ENCODE measurements at places on chromosomes 1 and 21.

DNA sequence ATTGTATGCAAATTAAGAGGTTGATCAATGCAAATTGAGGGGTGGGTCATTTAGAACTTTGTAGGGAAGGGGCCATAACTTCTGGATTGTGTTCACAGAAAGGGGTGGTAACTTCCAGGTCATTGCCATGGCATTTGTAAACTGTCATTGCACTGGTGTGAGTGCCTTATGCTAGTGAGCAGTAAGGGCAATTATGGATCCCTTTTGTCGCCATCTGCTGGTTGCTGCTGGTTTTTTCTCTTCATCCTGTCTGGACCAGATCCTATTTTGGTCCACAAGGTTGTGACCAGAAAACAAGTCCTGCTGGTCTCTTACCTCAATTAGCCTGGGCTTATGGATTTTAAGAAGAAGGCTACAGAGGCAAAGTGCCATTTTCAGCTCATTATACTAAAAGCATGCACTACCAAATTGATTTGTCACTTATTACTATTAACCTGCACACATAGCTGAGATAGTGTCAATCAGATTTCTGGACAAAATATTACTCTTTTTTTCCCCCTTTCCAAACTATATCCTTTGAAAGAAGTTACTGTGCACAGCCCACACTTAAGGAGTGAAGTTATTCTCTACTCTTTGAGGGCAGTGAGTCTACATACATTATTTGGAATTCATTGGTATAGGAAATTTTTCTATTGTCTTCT is 196.2 kb downstream of the ZC3H11B start:
- DNase-seq = peak; percentile 52

DNA sequence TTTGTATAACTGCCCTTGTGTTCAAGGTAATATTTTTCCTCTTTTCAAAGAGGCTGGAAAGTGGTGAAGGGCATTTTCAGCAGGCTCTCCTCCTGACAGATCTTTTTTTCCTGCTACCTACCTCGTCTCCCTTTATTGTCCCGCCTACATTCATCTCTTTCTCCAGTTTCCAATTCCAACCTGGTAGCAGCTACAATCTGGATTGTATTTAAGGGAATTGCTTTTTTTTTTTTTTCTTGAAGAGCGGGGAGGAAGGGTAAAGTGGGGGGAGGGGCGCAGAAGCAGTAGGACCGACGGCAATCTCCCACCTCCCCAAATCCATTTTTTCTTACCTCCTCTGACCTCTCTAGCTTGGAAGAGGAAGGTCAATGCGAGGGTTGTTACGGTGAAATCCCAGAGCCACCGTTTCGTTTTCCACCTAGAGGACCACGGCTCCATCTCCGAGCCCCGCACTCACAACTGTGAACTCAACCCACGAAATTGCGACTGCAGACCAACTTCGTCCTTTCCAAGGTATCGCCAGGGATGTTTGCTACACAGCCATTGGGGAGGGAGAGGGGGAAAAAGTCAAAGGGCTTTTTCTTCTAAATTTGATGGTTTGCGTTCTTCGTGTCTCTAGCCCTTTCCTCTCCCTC is 464 bp downstream of the COL11A1 start:
- DNase-seq = peak; percentile 12

GRCh38 chr1:219174460-219175211 is 958 bp downstream of the LYPLAL1 start:
- peak; percentile 93 for DNase-seq

- DNase-seq = no peak
Observed at GRCh38 chr1:230147253-230148125, 80.5 kb downstream of the GALNT2 start.

DNA sequence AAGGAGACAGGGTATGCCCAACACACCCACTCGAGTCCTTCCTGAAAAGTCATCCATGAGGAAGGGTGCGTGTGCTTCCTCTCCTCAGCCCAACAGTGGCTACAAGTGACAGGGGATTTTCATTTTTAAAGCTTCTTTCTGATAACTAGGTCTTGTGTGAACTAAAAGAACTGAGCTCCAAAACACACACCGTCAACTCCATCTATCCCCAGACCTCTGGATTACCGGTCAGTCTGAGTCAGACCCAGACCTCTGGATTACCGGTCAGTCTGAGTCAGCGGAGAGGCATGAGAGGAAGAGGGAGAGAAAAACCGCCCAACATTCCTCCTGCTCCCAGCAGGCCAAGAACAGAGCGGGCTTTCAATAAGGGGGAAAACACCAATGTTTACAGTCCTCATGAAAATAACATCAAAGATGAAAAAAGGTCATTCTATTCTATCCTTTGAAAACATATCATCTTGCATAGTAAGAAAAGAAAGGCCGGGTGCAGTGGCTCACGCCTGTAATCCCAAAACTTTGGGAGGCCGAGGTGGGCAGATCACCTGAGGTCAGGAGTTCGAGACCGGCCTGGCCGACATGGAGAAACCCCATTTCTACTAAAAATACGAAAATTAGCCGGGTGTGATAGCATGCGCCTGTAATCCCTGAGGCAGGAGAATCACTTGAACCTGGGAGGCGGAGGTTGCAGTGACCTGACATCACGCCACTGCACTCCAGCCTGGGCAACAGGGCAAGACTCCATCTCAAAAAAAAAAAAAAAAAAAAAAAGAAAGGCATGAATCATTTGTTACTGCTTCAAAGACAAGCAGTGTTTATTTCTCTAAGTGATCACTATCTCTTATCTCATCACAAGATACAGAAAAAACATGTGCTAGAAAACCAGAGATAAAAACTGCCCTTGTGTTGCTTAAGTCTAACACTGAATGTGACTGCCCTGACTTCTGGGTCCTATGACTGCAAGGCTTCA is 3.4 kb downstream of the PTTG1IP start:
- DNase-seq = peak; percentile 99

GRCh38 chr1:203769505-203770343 is 4.7 kb downstream of the LAX1 start:
- DNase-seq = peak; percentile 90

GRCh38 chr1:220991959-220992704 is 112.9 kb downstream of the HLX start:
- DNase-seq = peak; percentile 99

DNA sequence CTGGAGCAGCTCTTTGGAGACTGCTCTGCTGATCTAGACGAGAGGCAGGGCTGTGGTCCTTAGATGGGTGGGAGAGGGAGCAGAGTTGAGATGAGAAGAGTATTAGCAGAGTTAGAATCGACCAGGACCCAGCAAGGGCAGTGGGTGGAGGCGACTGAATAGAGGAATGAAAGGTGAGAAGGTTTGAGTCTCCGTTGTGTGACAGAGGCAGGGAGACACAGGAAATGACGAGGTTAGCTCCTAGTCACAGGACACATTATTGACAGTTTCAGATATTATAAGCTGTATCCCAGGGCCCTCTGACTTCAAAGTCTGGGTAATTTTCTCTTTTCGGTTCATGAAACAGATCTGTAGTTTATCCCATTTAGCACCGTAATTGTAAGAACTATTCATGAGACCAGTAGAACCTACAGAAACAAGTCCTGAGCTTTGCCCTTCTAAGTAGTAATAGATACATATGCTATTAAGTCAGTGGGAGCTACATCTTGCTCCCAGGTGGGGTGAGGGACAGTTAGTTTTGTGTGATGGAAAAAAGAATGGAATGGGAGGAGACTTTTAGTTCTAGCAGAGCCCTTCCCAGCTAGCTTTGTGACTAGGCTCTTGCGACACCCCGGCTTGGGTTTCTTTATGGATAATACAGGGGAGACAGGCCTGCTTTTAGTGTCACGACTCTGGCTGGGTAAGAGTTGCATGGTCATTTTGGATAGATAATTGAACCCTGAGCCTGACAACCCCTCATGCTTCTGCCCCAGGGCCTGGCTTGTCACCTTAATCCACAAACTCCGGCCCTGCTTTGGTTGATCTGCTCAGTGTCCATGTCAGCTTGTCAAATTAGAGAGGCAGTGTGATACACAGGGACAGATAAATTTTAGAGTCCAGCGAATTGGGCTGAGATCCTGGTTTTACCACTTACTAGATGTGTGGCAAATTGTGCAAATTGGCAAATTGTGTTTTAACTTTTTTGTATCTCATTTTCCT is 70.2 kb downstream of the UCK2 start:
- peak; percentile 29 for DNase-seq

All from amniotic epithelial cell (primary cell).